ENCODE measurements at places on chromosomes 2 and 18.

DNA sequence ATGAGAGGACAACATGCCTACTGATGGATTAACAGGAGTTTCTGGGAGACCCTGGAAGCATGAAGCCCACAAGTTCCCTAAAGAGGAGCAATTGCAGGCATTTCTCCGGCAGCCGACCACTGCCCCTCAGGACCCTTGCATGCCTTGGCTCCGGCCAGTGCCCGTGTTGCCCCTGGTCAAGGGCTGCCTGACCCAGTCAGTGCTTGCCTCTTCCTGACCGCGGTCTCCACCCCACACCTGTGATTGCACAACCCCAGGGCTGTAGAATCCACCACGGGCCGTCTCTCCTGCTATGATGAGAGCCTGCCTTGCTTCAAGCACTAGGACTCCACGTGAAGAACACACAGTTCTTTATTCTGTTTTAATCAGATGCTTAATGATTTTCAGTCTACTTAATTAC, 127.5 kb downstream of the GLI2 start:
- DNase-seq, result no peak

DNA sequence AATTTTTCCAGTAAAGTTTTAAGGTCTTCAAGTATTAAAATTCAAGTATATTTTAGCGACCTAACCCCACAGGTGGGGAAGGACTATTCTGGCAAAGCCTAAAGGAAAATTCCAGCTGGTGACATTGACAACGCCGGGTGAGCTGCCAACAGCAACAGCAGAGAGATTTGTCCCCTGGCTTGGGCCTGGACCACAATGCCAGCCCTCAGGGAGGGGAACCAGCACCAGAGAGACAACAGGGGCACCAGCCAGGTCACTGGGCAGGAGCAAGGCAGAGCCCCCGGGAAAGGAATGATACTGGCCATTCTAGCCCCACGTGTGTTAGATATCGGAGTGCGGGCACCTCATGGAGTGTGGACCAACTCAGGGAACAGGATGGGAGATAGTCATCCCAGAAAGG, 95.7 kb downstream of the ARMC9 start:
- peak; percentile 63 for DNase-seq

DNA sequence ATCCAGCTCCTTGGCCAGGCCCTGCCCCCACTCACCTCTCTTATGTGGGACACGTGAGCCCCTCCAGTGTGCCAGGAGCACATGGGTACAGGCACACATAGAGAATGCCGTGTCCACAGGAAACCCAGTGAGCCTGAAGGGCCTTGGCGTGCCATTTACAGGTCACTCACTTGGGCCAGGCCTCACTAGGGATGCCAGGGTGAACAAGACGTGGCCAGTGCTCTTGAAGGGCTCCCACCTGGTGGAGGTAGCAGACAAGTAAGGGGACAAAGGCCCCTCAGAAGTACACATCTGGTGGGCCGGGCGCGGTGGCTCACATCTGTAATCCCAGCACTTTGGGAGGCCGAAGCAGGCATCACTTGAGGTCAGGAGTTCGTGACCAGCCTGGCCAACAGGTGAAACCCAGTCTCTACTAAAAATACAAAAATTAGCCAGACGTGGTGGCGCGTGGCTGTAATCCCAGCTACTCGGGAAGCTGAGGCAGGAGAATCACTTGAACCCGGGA, 15.1 kb upstream of the C1QL2 start:
- DNase-seq, result no peak

DNA sequence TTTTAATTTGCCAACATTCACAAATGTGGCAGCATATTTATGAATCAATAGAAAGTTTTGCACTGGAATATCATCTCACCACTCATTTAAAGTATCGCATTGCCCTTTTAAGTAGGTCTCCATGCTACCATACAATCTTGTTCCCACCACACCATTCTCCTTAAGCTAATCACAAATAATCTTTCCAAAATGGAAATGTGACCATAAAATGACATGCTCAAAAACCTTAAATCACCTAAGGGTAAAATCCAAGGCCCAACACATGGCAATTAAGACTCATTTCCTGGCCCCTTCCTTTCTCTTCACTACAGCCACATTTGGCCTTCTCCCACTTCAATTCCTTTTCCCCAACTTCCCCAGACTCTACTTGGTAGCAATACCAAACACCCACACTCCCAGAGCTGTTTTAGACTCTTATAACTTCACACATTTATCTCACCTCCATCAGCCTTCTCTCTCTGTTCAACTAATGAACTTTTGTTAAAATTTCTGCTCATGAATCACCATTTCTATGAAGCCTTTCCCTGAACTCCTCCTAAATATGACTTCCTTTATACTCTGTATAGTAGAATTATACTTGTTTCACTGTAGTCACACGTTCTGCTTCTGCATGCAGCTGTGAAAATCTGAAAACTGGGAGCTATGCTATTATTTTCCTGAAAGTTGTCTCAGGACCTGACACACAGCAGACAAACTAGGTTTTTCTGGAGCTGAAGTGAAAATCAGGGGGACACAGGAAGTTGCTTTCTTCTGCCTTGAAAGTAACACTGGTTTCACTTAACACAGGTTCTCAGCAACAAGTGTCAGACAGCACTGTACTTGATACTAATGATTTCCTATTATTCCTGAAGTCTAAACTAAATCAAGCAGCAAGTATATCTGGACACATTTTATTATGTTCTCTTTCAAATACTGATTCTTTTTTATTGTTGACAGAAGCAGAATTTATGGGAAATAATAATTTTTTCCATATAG, 303.9 kb downstream of the ZEB2 start:
- peak; percentile 26 for DNase-seq

DNA sequence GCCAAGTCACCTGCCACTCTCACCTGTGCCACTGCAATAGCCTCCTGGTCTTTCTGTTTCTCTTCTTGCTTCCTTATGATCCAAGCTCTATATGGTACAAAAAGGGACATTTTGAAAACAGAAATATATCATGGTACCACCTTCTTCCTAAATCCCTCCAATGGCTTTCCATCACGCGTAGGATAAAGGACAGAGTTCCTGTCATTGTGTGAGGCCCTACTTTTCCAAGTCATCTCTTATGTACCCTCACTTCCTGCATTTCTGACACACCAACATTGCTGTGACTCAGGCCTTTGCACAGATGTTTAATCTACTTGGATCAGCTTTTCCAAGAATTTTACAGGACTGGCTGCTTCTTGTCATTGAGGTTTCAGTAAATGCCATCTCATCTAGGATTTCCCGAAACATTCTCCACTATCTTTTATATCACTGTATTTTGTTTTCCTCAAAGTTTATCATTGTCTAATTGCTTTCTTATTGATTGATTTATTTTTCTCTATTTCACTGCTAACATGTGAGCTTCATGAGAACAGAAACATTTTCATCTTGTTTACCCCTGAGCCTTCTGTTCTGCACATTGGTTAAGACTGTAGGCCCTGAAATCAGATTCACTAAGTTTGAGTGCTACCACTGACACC, 426.1 kb upstream of the FANCL start:
- peak; percentile 50 for DNase-seq

- DNase-seq, result no peak
Measured at GRCh38 chr2:75416420-75417342, 144.1 kb downstream of the EVA1A start.

- no peak for DNase-seq
Measured at GRCh38 chr2:179927041-179927440, 65.6 kb upstream of the ZNF385B start.

GRCh38 chr2:234019896-234020295, 30.6 kb upstream of the SPP2 start:
- no peak for DNase-seq

DNA sequence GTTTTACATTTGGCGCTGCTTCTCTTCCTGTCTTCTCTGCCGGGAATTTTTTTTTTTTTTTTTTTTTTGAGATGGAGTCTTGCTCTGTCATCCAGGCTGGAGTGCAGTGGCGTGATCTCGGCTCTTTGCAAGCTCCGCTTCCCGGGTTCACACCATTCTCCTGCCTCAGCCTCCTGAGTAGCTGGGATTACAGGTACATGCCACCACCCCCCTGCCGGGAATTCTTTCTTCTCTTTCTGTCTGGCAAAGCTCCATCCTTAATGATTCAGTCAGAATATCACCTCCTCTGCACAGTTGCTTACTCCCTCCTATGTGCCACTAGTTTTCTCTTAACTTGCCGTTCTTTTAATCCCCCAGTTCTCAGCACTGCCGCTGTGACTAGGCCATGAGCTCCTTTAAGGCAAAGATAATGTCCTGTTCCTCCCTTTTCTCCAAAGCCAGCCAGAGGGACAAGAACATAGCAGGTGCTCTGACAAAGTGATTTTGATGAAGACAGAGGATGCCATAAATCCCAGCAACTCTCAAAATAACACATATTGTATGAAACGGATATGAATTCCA, 112.1 kb upstream of the LRATD1 start:
- DNase-seq, result no peak
